Femur (tissue), 1 donor: ENCODE measurements at places on chromosomes 2 and 18.

DNA sequence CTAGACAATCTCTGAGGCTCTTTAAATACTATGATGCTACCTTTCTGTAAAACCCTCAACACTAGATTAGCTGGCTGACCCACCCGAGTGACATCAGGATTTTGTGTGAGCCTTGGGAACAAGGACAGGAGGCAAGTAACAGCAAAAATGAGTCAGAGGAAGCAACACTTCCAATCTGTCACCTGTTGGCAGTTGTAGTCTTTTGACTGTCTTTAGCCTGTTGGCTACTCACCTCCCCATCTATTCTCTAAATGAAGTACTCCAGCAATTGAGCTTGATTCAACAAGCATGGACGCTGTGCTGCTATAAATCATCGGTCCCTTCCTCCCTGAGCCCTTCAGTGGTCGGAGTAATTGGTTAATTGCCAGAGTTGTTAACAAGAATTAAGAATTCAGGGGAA, 898.7 kb downstream of the BCL11A start:
- DNase-seq: no peak

DNA sequence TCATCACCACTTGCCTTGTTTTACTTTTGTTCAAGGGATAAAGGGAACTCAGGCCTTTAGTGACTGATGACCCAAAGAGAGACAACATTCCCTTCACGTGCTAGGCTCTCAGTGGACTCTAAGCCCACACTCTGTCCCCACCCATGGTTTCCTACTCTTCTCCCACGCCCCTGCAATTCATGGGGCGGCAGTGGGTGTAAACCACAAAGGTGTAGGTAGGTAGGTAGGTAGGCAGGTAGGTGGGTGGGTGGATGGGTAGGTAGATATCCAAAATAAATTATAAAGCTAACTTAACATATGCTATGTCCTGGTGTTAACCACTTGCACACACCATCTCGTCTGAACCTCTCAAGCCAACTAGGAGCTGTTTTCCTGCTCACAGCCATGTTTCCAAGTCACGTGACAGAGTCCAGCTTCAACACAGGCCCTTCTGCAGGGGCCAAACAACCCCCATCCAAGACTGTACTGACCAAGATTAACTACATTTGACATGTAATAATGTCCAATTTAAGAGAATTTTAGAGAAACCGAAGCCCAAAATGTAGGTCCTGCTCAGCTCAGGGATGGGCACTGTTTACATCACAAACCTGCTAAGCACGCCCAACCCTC, 33.7 kb downstream of the DNMT3A start:
- DNase-seq: no peak

- DNase-seq: no peak
Observed at GRCh38 chr2:118832791-118833715, 14.4 kb downstream of the EN1 start.

- DNase-seq: no peak
Observed at GRCh38 chr2:159098921-159099411, 130.5 kb downstream of the TANC1 start.

GRCh38 chr2:26801328-26801727, 15.5 kb downstream of the CENPA start:
- no peak for DNase-seq

GRCh38 chr2:130724455-130724854, 4.4 kb upstream of the GPR148 start:
- no peak for DNase-seq

- DNase-seq: no peak
Observed at GRCh38 chr2:151096235-151096634, 165.4 kb downstream of the RBM43 start.
